Stimulated activated CD8-positive, alpha-beta memory T cell treated with anti-CD3 and anti-CD28 coated beads, Interleukin-7, amount 100 ng/mL, for 4 hours (primary cell): ENCODE measurements at places on chromosomes 6 and 20.

DNA sequence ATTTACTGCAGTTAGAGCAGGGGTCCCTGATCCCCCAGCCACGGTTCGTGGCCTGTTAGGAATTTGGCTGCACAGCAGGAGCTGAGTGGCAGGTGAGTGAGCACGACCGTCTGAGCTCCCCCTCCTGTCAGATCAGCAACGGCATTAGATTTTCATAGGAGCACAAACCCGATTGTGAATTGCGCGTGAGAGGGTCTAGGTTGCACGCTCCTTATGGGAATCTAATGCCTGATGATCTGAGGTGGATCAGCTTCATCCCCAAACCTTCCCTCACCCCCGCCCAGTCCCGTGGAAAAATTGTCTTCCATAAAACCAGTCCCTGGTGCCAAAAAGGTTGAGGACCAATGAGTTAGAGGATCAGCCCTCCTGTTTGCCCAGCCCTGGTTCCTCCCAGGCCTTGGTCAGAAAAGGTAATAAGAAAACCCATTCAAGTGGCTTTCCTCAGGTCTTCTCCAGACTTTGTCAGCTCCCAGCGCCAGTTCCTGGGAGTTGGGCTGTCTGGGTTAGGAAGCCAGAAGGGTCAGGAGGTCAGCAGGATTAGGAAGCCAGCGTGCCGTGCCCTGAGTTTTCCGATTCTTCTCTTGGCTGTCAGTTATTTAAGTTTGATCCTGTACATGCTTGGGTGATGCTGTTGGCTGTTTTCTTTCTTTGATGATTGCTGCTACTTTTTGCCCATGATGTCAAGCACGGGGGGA, 139.9 kb upstream of the PMEPA1 start:
- DNase-seq = no peak

DNA sequence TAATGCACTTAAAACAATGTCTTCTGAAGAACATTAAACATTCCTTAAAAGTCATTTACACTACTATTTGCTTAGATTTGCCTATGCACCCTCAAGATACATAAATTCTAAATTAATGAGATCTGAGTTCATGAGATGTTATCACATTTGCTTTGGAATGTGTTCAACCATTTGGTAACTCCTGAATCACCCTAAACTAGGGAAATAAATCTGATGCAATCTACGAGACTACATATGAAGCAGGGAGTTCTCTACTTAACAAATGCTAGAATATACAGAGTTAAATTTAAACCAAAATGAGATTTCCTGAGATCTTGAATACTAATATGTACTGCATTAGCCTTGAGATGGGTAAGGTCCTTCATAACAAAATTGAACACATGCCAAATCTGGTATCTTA, 170.1 kb downstream of the CLIC5 start:
- no peak for DNase-seq

DNA sequence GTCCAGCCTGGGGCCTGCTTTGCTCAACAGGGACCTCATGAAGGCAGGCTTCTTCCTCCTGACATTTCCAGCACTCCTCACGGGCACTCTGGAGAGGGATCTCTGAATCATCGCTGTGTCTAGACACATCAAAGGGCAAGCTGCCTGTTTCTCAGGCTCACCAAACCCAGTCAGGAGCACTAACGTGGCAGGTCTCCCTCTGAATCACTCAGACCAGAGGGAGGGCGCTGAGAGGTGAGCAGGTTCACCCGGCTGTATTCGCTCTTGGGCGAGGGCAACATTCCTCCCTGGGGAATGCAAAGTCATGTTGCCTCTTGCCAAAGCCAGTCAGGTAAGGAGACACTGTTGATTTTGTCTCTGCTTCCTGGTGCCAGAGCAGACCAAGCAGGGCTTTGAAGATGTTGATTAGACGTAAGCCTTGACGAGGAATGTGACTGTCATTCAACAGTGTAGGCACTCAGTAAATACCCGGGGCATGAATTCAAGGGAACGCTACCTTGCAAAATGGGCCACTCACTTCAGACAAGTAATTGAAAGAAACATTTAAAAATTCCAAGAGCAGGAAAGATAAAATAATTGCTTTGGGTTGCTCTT, 50.1 kb downstream of the CYP24A1 start:
- DNase-seq = no peak

DNA sequence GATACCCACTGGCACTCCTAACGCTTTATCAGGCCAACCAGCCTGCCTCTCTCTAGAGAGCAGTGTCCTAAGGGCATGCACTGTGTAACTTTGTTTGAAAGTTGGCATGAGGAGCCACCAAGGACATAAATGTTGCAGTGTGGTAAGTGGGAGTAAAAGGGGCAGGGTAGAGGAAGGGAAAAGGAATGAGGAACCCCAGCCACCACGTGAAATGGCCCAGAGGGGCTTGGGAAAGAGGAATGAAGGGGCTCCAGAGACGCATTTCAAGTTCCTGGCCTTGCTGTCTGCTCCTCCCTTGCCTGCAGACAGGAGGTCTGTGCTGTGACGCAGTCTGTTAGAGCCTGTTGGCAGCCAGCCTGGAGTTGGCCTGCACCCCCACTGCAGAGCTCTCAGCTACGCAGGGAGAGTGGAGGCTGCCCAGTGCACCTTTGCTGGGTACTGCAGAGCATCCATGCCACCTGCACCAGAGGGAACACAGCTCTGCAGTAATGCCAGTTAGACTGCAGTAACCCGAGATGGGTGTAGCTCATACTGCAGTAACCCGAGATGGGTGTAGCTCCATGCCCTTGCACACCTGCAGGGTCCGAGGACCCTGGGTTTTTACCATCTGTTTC, 86.8 kb upstream of the SNAP25 start:
- no peak for DNase-seq

- DNase-seq = no peak
Observed at GRCh38 chr6:25954756-25955155, 7.8 kb upstream of the TRIM38 start.

DNA sequence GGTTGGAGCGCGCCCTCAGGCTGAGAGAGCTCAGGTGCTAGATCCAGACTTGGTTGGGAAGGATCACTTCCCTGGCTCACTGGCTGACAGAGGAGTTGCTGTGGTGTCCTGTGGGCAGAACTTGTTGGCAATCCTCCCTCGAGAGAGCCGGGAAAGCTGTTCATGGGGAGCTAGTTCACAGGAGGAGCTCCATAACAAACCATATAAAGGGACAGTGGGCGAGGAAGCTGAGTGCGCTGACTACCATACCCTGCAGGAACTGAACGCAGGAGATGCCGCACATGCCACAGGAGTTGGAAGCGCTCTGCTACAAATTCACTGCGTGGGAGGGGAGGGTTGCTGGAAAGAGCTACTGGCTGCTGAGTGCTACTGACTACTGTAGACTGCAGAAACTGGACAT, 243.2 kb downstream of the OGFRL1 start:
- DNase-seq = no peak

DNA sequence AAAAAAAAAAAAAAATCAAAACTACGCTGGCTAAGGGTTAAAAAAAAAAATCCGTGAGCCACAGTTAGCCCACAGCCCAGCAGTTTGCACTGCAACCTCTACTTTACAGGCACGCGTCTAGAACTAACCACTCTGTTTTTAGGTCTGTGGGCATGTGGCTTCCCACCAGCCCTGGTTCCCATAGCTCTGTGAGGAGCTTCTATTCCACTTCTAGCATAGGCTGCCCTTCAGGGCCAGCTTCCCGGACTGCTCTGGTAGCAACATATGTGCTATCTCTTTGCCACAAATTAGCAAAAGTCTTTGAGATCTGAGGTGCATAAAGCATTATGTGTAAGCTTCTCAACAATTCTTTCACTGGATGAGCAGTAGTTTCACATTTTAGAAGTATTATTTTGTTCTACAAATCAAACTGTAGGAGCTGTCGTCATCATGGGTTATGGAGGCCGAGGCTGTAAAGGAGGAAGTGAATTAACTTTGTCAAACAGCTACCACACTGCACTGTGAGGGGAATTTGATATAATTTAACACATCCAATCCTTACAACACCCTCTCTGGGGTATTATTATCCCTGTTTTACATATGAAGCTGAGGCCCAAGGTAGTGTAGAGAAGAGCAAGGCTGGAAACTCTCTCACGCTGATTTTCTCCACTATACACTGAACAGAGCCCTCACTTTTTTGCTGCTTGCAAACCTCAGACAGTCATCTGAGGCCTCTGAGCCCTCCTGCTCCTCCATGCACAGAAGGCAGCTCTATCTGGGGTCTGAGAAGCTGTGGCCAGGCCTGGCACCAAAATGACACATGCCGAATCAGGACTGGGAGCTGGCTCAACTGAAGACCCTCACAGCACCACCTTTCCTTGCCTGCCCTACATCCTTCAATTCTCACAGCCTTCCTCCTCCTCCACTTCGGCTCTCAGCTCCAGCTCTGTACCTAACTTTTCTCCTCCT, 35.4 kb downstream of the MAN1A1 start:
- peak; percentile 15 for DNase-seq

DNA sequence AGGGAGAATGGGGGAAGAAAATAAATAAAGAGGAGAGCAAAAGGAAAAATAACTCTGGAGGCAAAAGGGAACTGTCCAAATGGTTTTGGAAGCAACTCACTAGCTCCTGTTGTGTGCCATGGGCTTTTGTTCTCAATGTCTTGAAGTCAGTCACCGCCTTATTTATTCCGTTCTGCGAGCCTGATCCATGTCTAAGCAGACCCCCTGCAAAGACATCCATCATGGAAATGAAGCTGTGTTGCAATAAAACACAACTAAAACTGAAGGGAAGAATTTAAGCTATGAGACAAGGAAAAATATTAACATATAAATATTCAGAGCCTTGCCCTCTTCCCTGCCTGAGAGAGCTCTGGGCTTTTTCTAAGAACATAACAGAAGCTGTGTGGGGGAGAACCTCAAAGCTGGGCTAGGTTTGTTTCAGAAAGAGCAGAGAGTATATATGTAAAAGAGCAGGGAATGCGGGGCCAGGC, 373.2 kb upstream of the CNR1 start:
- DNase-seq = no peak

DNA sequence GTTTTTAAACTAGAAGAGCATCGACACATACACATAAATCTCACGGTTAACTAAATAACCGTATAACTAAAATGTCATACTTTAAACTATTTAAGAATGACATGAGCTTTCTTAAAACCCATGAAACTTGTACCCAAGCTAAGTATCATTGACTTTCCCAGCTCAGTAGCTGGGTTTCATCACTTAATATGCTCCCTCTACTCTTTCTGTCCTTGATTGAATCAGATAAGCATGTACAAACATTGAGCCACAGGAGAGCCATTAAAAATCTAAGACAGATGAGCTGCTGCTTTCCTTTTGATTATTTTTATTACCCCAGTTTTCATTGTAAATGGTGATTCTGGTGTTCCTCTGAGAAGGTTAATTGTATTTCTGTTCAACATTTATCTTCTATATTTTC, 115.8 kb downstream of the FOXO3 start:
- DNase-seq = no peak

DNA sequence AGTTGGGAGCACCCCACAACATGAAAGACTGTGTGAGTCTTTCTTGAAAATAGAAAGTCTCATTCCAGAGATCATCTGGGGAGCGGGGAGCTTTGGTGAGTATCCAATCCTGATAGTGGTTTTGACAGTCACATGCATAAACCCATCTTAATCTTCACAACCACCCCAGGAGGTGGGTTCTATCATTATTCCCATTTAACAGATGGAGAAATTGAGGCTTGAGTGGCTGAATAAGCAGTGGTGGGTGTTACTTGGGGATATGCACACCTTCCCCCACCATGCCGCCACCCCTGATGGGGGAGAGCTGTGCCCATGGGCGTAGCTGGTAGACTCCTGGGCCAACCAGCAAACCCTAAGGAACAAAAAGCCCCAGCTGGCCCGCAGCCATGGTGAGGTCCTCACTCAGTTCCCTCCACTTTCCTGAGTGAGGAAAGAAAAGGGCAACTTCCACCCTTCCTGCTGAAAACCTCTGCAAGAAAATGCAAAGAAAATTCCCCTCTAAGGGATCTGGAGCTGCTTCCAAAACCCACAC, 99.8 kb downstream of the SNX5 start:
- DNase-seq = no peak

DNA sequence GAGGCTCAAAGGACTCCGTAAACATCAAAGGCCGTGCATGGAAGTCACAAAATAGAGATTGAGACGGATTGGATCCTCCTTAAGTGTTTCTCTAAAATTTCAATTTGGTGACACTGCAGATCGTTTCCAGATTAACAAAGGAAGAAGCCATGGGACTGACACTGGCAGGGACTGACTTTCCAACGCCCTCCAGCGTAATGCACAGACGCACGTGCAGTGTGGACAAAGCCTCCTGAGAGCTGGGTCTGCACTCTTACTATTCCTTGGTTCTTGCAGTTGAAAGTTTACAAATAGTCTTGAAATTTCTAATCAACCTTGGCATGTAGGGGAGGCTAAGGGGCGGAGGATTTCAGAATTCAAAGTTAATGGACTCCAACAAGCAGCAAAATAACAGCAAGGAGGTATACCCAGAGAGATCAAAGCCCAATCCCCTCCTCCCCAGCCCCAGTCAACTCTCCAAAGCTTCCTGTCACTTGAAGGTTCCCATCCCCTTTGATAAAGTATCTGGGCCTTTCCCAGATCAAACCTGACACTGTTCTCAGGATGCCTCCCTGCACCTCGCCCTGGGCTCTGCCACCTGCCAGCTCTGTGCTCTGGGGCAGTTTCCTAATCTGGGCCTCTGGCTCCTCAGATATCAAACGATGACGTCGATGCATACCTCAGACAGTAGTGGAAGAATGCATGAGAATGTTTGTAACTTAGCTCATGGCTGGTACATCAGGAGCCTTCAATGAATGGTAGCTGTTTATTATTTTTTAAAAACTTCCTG, 106.5 kb upstream of the TRAF3IP2 start:
- no peak for DNase-seq

DNA sequence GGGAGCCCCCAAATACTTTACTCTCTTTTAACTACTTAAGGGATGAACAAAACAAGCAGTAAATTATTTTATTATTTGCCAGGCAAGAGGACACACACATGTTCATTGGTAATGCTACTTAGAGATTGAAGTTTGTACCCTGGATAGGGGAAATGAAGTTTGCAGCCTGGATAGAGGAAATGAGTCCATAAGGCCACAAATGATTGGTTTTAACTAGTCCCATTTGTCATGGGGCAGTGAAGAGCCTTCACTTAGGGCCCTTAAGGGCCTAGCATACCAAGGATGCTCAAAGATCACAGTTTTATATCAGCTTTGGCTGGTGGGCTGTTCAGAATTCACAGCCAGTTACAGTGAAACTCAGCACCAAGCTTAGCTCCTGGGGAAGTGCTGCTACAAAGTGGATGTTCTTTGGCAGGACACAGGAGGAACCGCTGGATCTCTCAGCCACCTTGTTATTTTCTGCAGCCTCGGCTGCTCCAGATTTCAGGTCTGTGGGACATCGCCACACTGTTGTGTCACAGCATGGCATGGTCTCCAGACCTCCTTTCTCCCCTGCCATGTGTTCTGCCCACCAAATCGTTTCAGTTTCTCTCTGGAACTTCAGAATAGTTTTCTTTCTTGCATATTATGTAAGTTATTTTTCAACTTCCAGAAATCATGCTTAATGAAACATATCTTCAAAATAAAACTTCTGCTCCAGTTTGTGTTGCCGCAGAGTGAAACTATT, 41.8 kb downstream of the NCOA7 start:
- DNase-seq = no peak

- no peak for DNase-seq
Observed at GRCh38 chr20:37351689-37352607, 6.0 kb downstream of the SRC start.
